ENCODE measurements at places on chromosomes 12 and 14. TPM values are rescaled to one million over a fixed set of nuclear protein-coding genes. Genes with fewer than 3 reads are reported as not detected.

The EEA1 gene
- total RNA-seq, result 15.6 TPM

GRCh38 chr12:109596418-109597244, 23.0 kb downstream of the MVK start:
- no peak overlapping the region for H3K4me3 ChIP-seq
- H3K27ac ChIP-seq, result no peak overlapping the region
- no peaks in the 10 kb centered on the region for H3K27me3 ChIP-seq
- peaks cover 35% of the 10 kb centered on the region for H3K4me1 ChIP-seq

DNA sequence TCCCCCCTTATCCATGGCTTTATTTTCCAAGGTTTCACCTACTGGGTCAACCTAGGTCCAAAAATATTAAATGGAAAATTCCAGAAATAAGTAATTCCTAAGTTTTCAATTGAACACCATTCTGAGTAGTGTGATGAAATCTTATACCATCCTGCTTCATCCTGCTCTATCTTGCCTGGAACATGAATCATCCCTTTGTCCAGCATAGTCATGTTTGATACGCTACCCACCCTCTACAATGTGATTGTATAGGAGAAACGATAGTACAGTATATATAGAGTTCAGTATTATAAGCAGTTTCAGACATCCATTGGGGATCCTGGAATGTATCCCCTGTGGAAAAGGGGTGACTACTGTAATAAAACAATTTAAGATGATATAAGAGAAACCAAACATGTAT, 62.2 kb downstream of the IFNG start:
- no peaks in the 10 kb centered on the region for H3K4me1 ChIP-seq
- H3K27me3 ChIP-seq, result peaks cover 6% of the 10 kb centered on the region
- DNase-seq, result no peak
- no peaks in the 10 kb centered on the region for H3K36me3 ChIP-seq
- H3K27ac ChIP-seq, result no peak overlapping the region

- H3K27me3 ChIP-seq, result no peaks in the 10 kb centered on the region
- no peak overlapping the region for H3K27ac ChIP-seq
- DNase-seq, result no peak
- H3K4me3 ChIP-seq, result no peak overlapping the region
Observed at GRCh38 chr12:53103860-53104305, 597 bp downstream of the SOAT2 start.

GRCh38 chr12:132622437-132623071, 4.0 kb downstream of the P2RX2 start:
- peaks cover 7% of the 10 kb centered on the region for H3K36me3 ChIP-seq
- no peak overlapping the region for H3K4me3 ChIP-seq
- H3K27ac ChIP-seq, result no peak overlapping the region
- no peak for DNase-seq
- H3K27me3 ChIP-seq, result peaks cover 9% of the 10 kb centered on the region

Measured in activated naive CD4-positive, alpha-beta T cell treated with anti-CD3 and anti-CD28 coated beads for 36 hours (primary cell).